H7 (cell line): ENCODE measurements at places on chromosomes 6 and 20. TPM values are rescaled to one million over a fixed set of nuclear protein-coding genes. Genes with fewer than 3 reads are reported as not detected.

- peak; percentile 52 for DNase-seq
Measured at GRCh38 chr20:50744143-50744792, 12.9 kb downstream of the PARD6B start.

DNA sequence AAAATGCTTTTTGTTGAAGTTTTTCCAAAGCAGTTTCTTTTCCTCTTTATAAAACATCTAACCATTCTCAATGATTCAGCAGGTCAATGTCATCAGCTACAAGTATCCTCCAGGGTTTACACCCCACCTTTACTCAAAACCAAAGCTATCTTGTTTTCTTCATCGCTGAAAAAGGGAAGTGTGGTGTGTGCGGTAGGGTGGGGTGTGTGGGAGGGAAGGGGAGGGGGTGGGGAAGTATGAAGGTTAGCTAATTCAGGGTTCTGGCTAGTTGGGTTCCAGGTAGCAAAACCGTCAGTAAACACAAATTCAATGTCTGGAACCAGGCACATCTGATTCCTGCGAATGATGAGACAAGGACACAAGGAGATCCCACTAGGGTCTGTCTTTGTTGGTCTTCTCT lies 189.6 kb downstream of the GJA10 start:
- no peak for DNase-seq

DNA sequence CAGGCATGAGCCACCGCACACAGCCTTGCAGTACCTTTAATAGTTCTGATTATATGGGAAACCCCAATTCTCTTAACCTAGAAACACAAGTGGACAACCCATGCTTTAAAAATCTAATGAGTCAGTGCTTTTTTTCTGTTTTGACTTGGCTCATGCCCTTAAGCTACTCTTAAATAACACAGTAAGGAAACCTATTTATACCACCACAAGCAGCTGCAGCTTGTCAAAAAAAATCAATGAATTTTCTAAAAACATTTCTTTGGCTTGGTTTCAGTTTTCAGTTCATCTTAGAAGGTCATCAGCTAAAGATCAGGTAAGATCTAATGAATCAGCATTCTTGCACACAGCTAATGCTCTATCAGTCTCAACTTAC lies 124.1 kb upstream of the DST start:
- no peak for DNase-seq

DNA sequence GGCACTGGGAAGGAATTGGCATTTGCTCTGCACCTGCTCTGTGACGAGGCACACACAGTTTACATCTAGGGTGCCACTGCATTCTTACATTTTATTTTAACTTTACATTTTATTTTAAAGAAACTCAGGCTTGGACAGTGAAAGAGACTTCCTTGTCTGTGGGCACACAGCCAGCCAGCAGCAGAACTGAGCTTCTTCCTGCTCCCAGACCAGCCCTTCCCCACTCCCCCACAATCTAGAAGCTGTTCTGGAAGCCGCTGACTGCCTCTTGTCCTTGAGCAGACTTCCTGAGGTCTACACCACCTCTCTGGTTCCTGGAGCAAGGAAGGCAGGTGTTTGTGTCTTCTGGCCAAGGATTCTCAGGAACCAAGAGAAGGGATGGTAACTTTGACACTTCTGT lies 27.9 kb upstream of the CD93 start:
- no peak for DNase-seq

DNA sequence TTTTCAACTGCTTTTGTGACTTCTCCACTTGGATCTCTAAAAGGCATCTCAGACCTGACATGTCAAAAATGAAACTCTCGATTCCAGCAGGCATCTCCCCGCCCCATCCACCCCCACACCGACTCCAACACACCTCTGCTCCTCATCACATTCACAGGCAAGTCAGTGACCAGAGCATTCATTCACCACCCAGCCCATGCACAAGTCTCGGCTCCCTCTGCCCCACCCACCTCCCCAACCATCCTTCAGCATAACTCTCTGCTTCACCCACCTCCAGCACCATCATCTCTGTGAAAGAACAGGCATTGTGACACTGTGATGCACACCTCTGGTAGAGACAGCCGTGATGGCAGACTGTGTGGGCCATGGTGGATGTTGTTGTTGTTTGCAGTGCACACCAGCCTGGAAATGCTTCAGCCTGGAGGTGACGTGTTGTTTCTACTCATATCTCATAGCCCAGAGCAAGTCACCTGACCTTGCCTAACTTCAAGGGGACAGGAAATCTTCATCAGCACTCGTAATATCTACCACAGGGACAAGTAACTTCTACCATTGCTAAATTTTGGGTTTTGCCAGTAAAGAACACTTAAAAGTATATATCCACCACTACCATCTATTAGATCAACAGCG lies 56.5 kb downstream of the ANKRD60 start:
- DNase-seq: no peak

- no peak for DNase-seq
Measured at GRCh38 chr6:87522686-87523085, 49.9 kb downstream of the SLC35A1 start.

DNA sequence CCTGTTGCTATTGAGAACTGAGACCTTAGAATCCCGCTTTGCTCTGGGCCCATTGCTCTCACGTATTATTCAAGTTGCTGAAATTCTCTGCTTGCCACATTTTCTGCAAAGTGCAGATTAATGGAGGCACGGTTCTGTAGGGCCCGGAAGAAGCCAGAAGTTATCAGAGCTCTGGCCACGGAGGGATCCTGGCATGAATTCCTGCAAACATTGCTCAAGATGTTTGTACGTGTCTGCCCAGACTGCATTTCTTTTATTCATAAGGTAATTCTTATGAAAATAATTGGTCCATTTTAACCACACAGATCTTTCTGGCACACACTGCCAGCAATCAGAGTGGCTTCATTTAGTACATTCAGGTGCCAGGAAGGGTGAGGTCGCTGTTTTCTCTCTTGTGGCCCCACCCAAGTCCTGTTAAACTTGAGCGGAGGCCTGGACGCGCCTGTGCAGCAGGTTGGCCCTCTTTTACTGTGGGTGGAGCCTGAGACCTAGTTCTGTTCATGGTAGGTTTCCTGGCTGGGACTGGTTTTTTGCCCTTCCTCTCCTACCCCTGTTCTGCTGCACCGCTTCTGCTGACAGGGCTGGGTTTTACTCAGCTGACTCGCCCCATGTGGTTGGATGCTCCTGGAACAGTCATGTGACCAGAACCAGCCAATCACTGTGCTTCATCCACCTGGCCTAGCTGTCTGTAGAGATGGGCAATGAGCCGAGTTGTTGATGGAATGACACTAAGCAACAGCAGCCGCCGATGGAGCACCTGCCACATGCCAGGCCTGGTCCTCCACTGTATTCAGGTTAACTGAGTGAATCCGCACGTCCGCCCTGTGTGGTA lies 230.2 kb downstream of the CDH4 start:
- DNase-seq: no peak

DNA sequence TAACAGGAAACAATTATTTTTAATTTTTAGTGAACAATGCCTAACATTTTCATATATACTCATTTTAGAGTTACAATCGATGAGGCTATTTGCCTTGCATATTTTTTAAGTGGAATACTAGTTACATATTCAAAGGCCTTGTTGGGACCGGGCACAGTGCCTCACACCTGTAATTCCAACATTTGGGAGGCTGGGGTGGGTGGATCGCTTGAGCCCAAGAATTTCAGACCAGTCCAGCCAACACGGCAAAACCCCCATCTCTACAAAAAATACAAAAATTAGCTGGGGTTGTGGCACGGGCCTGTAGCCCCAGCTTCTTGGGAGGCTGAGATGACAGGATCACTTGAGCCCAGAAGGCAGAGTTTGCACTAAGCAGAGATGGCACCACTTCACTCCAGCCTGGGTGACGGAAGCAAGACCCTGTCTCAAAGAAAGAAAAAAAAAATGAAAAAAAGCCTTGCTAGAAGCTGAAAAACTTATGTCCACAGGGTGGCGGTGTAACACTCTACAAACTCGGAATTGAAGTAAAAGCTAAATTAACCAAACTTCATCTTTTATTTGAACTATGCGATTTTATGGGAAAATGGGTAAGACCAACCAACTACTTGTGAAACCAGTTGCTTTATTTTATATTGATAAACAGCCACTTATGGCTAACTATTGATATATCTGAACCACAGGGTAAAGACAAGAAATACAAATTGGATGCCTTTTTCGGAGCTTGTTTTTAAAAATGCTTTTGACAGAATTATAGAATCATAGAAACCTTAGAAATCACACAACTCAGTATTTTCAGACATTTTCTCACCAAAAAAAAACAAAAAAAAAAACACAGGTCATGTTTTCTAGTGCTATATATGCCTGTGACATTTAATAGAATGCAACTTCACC lies 24.1 kb upstream of the ROS1 start:
- DNase-seq: peak; percentile 18

DNA sequence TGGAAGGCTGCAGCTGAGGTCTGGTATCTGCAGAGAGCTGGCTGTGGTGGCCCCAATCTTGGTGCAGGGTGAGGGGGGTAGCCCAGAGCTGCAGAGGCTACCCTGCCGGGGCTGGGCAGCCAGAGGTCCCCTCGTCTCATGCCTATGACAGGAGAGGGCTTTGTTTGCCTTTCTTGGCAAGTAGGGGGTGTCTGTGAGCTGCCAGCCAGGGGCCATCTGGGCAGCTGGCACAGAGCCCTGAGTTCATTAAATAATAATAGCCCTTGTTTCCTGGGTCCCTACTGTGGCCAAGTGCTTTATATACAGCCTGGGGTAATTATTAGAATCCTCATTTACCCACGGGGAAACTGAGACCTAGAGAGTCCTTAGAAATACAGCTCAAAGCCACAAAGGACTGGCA lies 66.6 kb downstream of the EZR start:
- DNase-seq: peak; percentile 83

Gene WFDC13
- total RNA-seq: not detected in 2 replicates

Gene EYS
- total RNA-seq: 0.04 and 0.10 TPM in 2 replicates

Gene COL19A1
- not detected in 2 replicates for total RNA-seq

Gene CLPSL2
- 4.2 and 10.8 TPM in 2 replicates for total RNA-seq

Gene RIMS1
- total RNA-seq: 0.70 and 1.6 TPM in 2 replicates

Gene ZC3H12D
- total RNA-seq: 0.03 and 0.18 TPM in 2 replicates

Gene UBE2C
- 265 and 278 TPM in 2 replicates for total RNA-seq

Gene RNF217
- 2.9 and 7.1 TPM in 2 replicates for total RNA-seq
